ENCODE measurements at places on chromosomes 1 and 21.

GRCh38 chr1:109067883-109068282 is 7.9 kb downstream of the TAF13 start:
- no peak for DNase-seq

GRCh38 chr1:203407296-203407695 is 56.4 kb upstream of the FMOD start:
- DNase-seq: no peak

GRCh38 chr1:89833183-89834082 is 12.6 kb downstream of the LRRC8D start:
- DNase-seq: no peak

DNA sequence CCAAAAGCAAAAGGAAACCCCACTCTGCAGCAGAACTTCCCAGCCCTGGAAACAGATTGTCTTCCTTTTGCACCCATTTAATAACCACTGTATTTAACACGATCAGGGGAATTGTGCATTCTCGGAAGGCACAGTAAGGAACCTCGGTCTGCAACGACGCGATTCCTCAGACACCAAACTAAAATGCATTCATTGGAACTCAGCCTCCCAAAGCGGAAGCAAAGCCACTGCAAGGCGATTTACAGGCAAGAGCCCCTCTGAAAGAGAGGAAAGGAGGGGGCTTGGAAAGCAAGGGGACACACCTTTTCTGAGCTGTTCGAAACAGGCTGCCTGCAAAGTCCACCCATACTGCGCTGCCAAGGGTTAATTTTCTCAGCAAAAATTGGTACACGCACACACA is 297.7 kb downstream of the OMA1 start:
- DNase-seq: no peak

Measured in coronary artery (tissue), 2 donors.